ENCODE measurements at places on chromosomes 16 and 17. TPM values are rescaled to one million over a fixed set of nuclear protein-coding genes. Genes with fewer than 3 reads are reported as not detected.
A peak's percentile ranks its signal among the peaks of the same experiment; 100 is the strongest.

DNA sequence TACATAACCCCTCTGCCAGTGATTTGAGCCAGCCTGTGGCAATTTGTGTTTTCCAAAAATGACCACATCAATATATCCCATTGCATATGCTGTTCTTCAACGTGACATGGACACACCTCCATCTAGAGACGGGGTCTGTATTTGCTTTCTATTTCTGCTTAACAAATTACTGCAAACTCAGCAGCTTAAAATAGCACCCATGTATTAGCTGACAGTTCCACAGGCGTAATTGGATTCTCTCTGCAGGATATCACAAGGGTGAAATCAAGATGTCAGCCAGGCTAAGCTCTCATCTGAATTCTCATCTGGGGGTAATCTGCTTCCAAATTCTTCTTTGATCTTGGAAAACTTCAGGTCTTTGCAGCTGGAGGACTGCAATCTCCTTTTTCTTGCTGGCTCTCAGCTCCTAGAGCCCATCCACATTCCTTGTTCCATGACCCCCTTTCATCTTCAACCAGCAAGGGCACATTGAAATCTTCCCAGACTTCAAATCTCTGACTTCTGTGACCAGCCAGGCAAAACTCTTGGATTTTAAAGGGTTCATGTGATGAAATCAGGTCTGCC, 8.2 kb downstream of the KRT9 start:
- no peaks in the 10 kb centered on the region for H3K27me3 ChIP-seq
- no peaks in the 10 kb centered on the region for H3K4me1 ChIP-seq
- no peak overlapping the region for H3K4me3 ChIP-seq

DNA sequence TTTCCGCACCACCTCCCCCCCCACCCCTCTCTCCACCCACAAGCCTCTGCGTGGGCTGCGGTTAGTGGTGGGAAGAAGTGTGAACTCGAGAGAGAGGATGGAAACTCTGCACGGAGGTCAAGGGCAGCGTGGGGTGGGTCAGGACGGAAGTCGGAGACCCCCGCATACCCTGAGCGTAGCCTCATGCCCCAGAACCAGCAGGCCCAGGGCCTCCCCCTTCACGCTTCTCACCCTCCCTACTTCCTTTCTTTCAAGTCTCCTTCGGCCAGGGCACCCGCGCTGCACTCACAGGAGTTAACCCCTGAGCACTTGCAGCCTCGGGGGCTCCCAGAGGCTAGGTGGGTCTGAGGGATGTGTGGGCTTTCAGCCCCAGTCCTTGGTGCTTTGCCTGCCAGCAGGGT, 9.2 kb downstream of the TBKBP1 start:
- H3K27ac ChIP-seq: no peak overlapping the region
- H3K36me3 ChIP-seq: peaks cover 72% of the 10 kb centered on the region
- H3K4me1 ChIP-seq: peaks cover 56% of the 10 kb centered on the region
- no peaks in the 10 kb centered on the region for H3K27me3 ChIP-seq
- no peak overlapping the region for H3K4me3 ChIP-seq

DNA sequence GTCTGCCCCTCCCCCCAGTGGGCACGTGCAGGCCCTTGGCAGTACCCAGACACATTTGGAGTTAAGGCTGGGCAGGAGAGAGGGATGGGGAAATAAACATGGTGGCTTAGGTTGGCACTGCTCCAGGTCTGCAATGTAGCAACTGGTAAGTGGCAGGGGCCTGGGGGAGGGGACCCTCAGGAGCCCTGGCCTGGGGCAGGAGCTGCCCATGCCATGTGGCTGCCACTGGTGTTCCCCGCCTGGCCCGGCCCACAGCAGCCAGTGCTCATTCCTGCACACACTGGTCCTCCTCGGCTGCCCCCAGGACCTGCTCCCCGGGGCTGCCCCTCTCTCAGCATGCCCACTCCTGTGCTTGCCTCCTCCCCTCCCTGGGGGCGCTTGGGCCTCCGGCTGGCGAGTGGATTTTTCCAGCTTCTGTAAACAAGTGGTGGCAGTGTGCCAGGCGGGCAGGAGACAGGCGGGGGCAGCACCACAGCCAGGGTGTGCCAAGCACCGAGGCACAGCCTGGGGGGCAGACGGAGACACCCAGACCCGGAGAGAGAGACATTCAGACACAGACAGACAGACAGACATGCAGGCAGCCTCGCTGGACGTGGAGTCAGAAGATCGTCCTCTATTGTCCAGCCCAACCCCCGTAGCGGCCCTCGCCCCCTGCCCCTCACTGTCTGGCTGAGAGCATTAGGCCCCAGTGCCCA, 9.4 kb downstream of the THRA start:
- peaks cover 98% of the 10 kb centered on the region for H3K4me1 ChIP-seq
- no peaks in the 10 kb centered on the region for H3K27me3 ChIP-seq
- peak overlapping the region; percentile 98 for H3K27ac ChIP-seq
- H3K36me3 ChIP-seq: peaks cover 48% of the 10 kb centered on the region

DNA sequence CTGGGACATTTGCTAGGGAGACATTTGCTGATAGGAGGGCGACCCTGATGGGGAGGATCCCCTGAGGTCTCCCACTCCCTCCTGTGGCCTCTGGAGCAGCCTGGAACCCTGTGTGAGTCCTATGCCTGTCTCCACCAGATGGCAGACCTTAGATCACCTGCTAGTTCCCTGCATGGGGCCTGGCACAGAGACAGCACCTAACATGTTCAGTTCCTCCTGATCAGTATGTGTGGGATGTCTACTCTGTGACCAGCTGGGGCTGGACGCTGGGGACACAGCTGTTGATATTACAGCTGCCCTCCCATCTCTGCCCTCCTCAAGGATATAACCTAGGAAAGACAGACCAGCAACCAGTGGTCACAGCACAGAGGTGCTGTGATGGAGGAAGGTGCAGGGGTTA, 1.1 kb upstream of the ADCY7 start:
- H3K27me3 ChIP-seq: no peaks in the 10 kb centered on the region
- peaks cover 31% of the 10 kb centered on the region for H3K4me1 ChIP-seq
- H3K36me3 ChIP-seq: no peaks in the 10 kb centered on the region
- H3K4me3 ChIP-seq: no peak overlapping the region

GRCh38 chr17:8005967-8006730, 3.7 kb downstream of the GUCY2D start:
- peaks cover 13% of the 10 kb centered on the region for H3K4me1 ChIP-seq
- no peak overlapping the region for H3K27ac ChIP-seq
- DNase-seq: no peak
- no peak overlapping the region for H3K4me3 ChIP-seq
- H3K27me3 ChIP-seq: peaks cover 46% of the 10 kb centered on the region

GRCh38 chr17:60934723-60935122, 257.1 kb downstream of the BCAS3 start:
- no peaks in the 10 kb centered on the region for H3K36me3 ChIP-seq
- H3K4me1 ChIP-seq: no peaks in the 10 kb centered on the region
- H3K27me3 ChIP-seq: no peaks in the 10 kb centered on the region
- no peak for DNase-seq

GRCh38 chr17:44308865-44309264, 464 bp downstream of the RUNDC3A start:
- peak; percentile 67 for DNase-seq
- H3K27ac ChIP-seq: peak overlapping the region; percentile 93
- peaks cover 2% of the 10 kb centered on the region for H3K27me3 ChIP-seq
- H3K36me3 ChIP-seq: peaks cover 31% of the 10 kb centered on the region
- peaks cover 42% of the 10 kb centered on the region for H3K4me1 ChIP-seq

- H3K27ac ChIP-seq: no peak overlapping the region
- no peaks in the 10 kb centered on the region for H3K27me3 ChIP-seq
- no peaks in the 10 kb centered on the region for H3K36me3 ChIP-seq
Measured at GRCh38 chr17:8921147-8921546, 44.4 kb downstream of the PIK3R5 start.

GRCh38 chr17:14052886-14053615, 16.3 kb upstream of the COX10 start:
- no peak overlapping the region for H3K27ac ChIP-seq
- no peaks in the 10 kb centered on the region for H3K36me3 ChIP-seq
- no peaks in the 10 kb centered on the region for H3K27me3 ChIP-seq
- no peaks in the 10 kb centered on the region for H3K4me1 ChIP-seq
- no peak overlapping the region for H3K4me3 ChIP-seq
- peak; percentile 37 for DNase-seq

DNA sequence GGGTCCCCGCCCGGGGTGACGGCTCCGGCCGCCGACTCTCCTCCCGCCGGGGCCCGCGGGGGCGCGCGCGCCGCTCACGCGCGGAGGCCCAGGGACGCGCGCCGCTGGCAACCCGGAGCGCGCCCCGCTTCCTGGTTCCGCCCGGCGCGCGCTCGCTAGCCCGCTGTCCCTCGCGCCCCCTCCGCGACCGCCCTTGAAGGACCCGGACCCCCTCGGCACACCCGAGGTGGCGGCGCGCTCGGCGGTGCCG, at the start of gene STAT5B:
Gene STAT5B (minus strand): TSS at position 33 of the 250 bp plus-strand sequence. CDS start 44,264 bp downstream, outside the sequence.
- peak within 1 kb of the TSS; percentile 76 for H3K27ac ChIP-seq
- H3K27me3 ChIP-seq: no peaks in the 10 kb centered on the region
- peaks cover 11% of the 10 kb centered on the region for H3K4me1 ChIP-seq
- no peaks in the 10 kb centered on the region for H3K36me3 ChIP-seq
- peak within 1 kb of the TSS; percentile 73 for H3K4me3 ChIP-seq

DNA sequence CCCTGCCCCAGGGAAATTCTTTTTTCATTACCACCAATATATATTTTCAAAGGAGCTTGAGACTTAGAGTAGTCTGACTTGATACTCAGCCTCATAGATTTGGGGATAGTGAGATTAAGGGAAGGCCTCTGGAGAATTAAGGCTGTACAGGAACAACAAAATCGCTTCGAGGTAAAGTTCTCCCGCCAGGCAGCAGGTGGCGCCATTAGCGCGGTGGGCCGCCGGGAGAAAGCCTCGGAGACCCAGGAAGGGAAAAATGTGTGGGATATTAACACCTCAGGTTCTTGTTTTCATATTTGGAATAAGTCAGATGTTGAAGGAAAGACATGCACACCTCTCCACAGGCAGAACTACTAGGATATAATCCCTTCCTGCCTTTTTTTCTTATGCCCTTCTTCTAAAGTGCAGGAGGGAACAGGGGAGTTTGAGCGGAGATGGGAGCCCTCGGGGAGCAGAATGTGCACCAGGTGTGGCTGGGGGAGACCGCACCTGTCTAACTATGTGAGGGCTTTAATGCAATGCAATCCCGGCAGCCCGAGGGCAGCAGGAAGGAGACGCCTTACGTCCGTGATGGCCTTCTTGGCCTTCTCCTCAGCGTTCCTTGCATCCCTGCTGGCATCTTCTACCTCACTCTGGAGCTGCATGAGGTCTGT, 25.9 kb downstream of the MYH3 start:
- H3K27me3 ChIP-seq: no peaks in the 10 kb centered on the region
- no peaks in the 10 kb centered on the region for H3K4me1 ChIP-seq
- no peak overlapping the region for H3K4me3 ChIP-seq
- no peak for DNase-seq

- H3K27me3 ChIP-seq: peaks cover 2% of the 10 kb centered on the region
- H3K4me3 ChIP-seq: no peak overlapping the region
- no peak overlapping the region for H3K27ac ChIP-seq
- no peak for DNase-seq
- no peaks in the 10 kb centered on the region for H3K36me3 ChIP-seq
Measured at GRCh38 chr16:82178352-82178751, 8.3 kb upstream of the MPHOSPH6 start.

DNA sequence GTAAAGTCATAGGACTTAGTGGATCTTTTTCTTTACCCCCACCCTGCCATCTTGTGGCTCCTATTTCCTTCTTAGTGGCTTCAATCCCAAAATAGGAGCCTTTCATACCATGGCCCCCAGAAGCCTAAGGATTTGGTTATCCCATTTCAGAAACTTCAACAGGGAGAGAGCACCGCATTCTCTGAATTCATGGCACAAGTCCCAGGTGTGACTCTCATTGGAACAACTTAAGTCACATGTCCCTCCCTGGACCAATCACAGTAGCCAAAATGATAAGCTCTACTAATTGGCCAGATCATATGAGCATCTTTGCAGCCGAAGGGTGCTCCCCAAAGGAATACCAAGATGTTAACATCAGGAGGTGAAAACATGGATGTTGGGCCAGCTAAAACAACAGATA, 43.2 kb downstream of the AXIN2 start:
- no peak overlapping the region for H3K4me3 ChIP-seq
- H3K4me1 ChIP-seq: peaks cover 23% of the 10 kb centered on the region
- no peaks in the 10 kb centered on the region for H3K36me3 ChIP-seq
- no peaks in the 10 kb centered on the region for H3K27me3 ChIP-seq

DNA sequence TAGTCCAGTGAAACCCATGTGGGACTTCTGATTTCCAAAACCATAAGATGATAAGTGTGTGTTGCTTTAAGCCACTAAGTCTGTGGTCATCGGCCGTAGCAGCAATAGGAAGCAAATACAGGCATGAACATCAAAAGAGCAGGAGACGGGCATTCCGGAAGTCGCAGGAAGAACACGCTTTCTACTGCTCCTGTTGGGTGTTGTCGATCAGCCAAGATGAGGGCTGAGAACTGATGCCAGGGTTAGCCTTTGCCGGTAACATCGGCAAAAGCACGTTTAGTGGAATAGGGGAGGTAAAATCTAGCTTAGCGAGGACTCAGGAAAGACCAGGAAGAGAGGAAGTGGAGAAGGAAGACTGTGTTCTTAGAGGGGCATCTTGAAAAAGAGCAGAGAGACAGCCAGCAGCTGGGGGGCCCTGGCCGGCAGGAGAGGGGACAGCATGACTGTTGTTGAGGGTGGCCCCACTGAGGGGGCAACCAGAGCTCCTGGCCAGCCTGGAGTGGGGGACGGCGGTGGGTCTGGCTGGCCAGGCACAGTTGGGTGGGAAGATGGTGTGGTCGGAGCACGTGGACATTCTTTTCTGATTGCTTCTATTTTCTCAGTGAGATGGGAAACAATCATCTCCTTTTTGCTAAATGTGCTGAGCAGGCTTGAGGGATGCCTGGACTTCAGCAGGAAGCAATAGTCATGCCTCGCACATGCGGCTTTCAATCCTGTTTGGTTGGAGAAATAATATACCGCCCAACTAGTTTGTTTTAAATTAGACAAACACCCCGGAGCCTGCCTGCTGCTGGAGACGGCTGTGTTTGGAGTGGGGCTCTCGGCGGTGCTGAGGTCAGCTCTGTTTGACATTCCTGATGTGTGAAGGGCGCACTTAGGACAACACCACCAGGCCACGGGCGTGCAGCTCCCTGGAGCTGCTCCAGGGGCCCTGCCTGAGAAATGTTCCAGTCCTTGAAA, 109.9 kb downstream of the METRNL start:
- H3K4me3 ChIP-seq: no peak overlapping the region
- DNase-seq: no peak
- H3K4me1 ChIP-seq: peaks cover 22% of the 10 kb centered on the region
- peak overlapping the region; percentile 93 for H3K27ac ChIP-seq
- no peaks in the 10 kb centered on the region for H3K36me3 ChIP-seq

GRCh38 chr17:27323538-27324215, 29.8 kb downstream of the WSB1 start:
- DNase-seq: no peak
- H3K27me3 ChIP-seq: no peaks in the 10 kb centered on the region
- H3K36me3 ChIP-seq: no peaks in the 10 kb centered on the region
- H3K4me3 ChIP-seq: no peak overlapping the region

Gene OTOP3
- not detected for total RNA-seq

Gene NOTUM
- total RNA-seq: 3.0 TPM

Gene NPIPA8
- 7.6 TPM for total RNA-seq

Gene EMC6
- 18.7 TPM for total RNA-seq

Gene ZPBP2
- not detected for total RNA-seq

Gene DNAJA2
- total RNA-seq: 85.1 TPM

Gene OVCA2
- 36.4 TPM for total RNA-seq

Gene SMIM36
- not detected for total RNA-seq

Gene AANAT
- 0.20 TPM for total RNA-seq
